Activated naive CD8-positive, alpha-beta T cell treated with anti-CD3 and anti-CD28 coated beads, Interleukin-2, amount 10 ng/mL, durations not matched to agents 7 days and 5 days (primary cell): ENCODE measurements at places on chromosomes 3 and 15. TPM values are rescaled to one million over a fixed set of nuclear protein-coding genes. Genes with fewer than 3 reads are reported as not detected.

GRCh38 chr3:191353022-191353777 is 22.9 kb upstream of the UTS2B start:
- no peak for DNase-seq
- no peaks in the 10 kb centered on the region for H3K36me3 ChIP-seq
- no peak overlapping the region for H3K4me3 ChIP-seq
- no peaks in the 10 kb centered on the region for H3K27me3 ChIP-seq
- no peaks in the 10 kb centered on the region for H3K4me1 ChIP-seq

DNA sequence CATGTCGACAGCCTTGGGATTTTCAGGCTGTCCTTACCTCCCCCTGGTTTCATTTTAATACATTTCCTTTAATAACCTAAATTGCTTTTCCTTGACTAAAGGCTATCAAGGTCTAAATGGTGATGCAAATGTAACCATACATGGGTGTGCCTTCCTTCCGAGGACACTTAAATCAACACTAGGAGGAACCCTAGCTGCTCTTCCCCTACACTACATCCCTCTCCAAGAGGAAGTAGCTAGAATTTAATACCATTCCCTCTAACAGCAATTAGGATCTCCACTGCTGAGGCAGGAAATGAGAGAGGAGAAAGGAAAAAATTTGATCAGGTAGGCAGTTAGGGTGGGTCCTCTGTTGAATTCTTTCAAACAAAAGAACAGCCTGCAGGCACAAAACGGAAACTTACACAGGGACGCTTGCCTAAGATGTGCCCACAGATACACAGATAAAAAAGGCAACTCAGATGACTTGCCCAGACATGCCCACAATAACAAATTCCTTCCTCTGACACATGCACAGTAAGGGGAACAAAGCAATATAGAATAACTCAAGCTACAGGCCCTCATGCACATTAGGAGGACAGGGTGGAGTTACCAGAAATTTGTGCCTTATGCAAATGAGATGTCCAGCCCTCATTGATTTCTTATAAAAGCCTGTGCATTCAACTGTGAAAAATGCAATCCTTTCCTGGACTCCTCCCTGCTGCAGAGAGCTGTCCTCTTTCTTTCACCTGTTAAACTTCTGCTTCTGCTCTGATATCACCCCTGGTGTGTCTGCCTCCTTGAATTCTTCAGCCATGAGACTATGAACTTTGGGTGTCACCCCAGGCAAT is 1024.4 kb upstream of the CADM2 start:
- no peaks in the 10 kb centered on the region for H3K36me3 ChIP-seq
- H3K27me3 ChIP-seq = no peaks in the 10 kb centered on the region
- H3K27ac ChIP-seq = no peak overlapping the region
- no peaks in the 10 kb centered on the region for H3K4me1 ChIP-seq
- no peak for DNase-seq
- no peak overlapping the region for H3K4me3 ChIP-seq

DNA sequence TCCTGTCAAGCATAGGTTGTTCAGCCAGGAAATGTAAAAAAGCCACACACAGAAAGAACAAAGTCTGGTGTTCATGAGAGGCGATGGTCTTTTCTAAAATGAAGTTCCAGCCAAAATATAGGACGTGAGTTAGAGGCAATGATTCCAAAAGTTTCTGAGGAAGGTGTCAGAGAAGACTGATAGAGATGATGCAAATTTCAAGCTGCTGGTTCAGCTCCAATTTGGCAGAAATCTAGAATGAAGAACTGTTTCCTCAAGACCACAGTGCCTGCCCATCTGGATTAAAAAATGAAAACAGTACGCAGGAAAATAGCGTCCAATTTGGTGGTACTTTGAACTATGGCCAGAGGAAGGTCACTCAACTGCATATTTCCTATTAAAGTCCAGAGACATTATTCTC is 672.9 kb downstream of the SQOR start:
- H3K27ac ChIP-seq = no peak overlapping the region
- DNase-seq = no peak
- no peak overlapping the region for H3K4me3 ChIP-seq
- H3K27me3 ChIP-seq = no peaks in the 10 kb centered on the region
- H3K36me3 ChIP-seq = no peaks in the 10 kb centered on the region
- no peaks in the 10 kb centered on the region for H3K4me1 ChIP-seq

GRCh38 chr3:71510510-71510909 is 73.0 kb downstream of the FOXP1 start:
- peaks cover 20% of the 10 kb centered on the region for H3K4me1 ChIP-seq
- H3K27me3 ChIP-seq = no peaks in the 10 kb centered on the region
- H3K4me3 ChIP-seq = peak overlapping the region; percentile 18
- no peak for DNase-seq
- peak overlapping the region; percentile 54 for H3K27ac ChIP-seq

GRCh38 chr15:73857193-73857920 is 16.0 kb upstream of the TBC1D21 start:
- no peak for DNase-seq
- no peak overlapping the region for H3K27ac ChIP-seq
- peaks cover 29% of the 10 kb centered on the region for H3K27me3 ChIP-seq
- no peaks in the 10 kb centered on the region for H3K36me3 ChIP-seq
- no peaks in the 10 kb centered on the region for H3K4me1 ChIP-seq

- peak overlapping the region; percentile 50 for H3K27ac ChIP-seq
- H3K36me3 ChIP-seq = peaks cover 20% of the 10 kb centered on the region
- H3K27me3 ChIP-seq = no peaks in the 10 kb centered on the region
- no peak overlapping the region for H3K4me3 ChIP-seq
- peaks cover 37% of the 10 kb centered on the region for H3K4me1 ChIP-seq
Measured at GRCh38 chr3:50562861-50563260, 4.7 kb downstream of the C3orf18 start.

- H3K4me3 ChIP-seq = no peak overlapping the region
- no peaks in the 10 kb centered on the region for H3K4me1 ChIP-seq
- no peaks in the 10 kb centered on the region for H3K27me3 ChIP-seq
- H3K36me3 ChIP-seq = peaks cover 2% of the 10 kb centered on the region
- DNase-seq = no peak
Measured at GRCh38 chr3:61117045-61117898, 134.0 kb downstream of the FHIT start.

TM4SF4 gene
- total RNA-seq = not detected

SEMA3G gene
- 0.09 TPM for total RNA-seq

UCN2 gene
- total RNA-seq = not detected

SEC22A gene
- total RNA-seq = 21.4 TPM
